ENCODE measurements at places on chromosomes 1 and 21.
A peak's percentile ranks its signal among the peaks of the same experiment; 100 is the strongest.

- DNase-seq, result no peak
These were observed 928 bp downstream of the TLCD4 start for GRCh38 chr1:95118067-95118499.

GRCh38 chr1:87457408-87457807 is 128.7 kb downstream of the LMO4 start:
- no peak for DNase-seq

- DNase-seq, result peak; percentile 19
These were observed 123.7 kb downstream of the SMYD2 start for GRCh38 chr1:214404571-214405213.

DNA sequence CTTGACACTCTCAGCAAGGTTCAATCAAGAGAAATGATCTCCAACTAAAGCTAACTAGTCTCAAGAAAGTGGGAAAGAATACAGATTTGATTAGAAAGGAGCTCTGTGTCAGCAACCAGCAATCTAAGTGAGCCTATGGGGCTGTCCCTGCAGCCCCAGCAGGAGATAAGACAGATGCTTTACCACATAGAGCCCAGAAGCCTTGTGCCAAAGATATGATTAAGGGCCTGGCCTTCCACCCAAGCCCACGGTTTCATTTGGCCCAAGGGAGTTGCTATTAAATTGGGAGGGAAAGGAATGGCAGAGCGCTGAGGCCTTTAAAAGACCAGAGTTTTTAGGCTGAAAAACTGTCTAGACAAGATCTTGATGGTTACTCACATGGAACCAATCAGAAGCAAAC is 74.8 kb downstream of the HLCS start:
- DNase-seq, result no peak

DNA sequence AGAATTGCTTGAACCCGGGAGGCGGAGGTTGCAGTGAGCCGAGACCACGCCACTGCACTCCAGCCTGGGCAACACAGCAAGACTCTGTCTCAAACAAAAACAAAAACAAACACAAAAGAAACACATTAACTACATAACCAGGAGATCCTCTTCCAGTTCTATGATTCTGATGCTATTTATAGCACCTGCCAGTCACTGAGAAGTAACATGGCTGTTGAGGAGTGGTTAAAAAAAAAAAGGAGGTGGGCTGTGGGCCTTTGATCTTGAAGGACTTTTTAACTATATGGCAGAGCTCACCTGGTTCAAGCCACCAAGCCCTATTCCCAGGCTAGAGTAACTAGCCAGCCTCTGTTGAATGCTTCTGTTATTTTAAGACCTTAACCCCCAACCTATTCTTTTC is 148.8 kb downstream of the ZBTB18 start:
- no peak for DNase-seq

Data from stomach (tissue), 19 donors.